ENCODE measurements at places on chromosomes 5 and 9.

GRCh38 chr5:90112033-90112692, 297.4 kb downstream of the CETN3 start:
- no peak for DNase-seq

GRCh38 chr5:44099643-44100042, 289.6 kb downstream of the FGF10 start:
- no peak for DNase-seq

DNA sequence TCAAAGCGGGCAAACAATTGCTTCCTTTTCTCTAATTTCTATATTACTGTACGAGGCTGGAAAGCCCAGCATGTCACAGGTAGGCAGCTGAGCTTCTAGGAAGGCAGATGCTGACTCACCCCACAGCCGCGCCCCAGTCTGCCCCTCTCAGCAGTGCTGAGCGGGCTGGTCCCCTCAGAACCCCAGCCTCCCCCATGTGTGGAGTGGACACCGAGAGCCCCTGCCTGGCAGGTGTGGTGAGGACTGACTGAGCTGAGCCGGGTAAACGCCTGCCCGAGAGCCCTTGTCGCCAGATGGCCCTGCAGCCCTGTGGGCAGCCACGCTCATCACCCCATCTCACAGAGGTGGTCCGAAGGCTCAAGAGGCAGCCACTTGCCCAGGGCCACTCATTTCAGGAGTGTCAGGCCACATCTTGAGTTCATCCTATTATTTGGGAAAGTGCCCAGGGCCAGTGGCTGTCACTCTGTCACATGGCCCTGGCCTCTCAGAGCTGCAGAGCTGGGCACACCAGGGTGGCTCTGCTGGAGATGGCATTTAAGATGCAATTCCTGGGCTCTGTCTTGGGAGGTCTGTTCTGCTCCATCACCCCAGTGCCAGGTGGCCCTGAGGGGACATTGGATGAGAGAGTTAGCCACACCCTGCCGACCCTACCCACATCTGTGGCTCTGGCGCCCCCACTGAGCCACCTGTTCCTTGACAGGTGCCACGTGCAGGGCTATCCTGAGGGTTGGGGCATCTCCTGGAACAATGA, 12.4 kb downstream of the CARD19 start:
- no peak for DNase-seq

- no peak for DNase-seq
Measured at GRCh38 chr5:174300118-174300940, 254.8 kb downstream of the NSG2 start.

DNA sequence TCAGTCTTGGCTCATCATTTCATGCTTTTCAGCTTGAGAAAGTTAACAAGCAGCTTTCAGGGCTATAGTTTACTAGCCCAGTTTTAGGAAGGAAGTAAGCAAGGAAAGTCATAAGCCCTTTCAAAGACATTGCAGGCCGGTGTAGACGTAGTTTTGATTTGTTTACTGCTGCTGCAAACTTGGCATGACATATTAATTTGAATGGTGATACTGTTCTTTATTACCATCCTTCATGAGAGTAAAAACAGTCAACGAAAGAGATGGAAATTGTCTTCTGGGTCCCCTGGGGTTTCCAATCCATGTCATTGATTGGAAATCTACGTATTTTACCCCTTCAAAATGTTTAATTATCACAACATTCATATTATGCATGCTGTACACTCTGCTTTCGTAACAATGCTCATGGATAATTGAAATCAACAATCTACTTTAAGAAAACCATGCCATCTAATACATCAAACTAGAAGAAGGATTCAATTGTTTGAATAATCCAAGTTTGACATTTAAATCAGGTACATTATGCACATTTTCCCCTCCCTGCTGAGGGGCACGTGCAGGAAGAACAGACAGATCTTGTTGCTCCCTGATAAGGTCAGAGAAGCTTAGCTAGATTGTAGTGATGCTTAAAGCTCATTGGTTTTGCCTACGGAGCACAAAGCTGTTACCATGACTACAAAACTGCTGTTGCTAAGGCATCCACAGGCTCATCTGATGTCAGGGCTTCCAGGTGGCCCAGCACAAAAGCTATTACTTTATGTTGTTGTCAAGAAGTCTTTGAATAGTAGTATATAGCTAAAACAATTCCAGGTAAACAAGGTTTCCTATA, 139.9 kb upstream of the PRLR start:
- DNase-seq: peak; percentile 27

DNA sequence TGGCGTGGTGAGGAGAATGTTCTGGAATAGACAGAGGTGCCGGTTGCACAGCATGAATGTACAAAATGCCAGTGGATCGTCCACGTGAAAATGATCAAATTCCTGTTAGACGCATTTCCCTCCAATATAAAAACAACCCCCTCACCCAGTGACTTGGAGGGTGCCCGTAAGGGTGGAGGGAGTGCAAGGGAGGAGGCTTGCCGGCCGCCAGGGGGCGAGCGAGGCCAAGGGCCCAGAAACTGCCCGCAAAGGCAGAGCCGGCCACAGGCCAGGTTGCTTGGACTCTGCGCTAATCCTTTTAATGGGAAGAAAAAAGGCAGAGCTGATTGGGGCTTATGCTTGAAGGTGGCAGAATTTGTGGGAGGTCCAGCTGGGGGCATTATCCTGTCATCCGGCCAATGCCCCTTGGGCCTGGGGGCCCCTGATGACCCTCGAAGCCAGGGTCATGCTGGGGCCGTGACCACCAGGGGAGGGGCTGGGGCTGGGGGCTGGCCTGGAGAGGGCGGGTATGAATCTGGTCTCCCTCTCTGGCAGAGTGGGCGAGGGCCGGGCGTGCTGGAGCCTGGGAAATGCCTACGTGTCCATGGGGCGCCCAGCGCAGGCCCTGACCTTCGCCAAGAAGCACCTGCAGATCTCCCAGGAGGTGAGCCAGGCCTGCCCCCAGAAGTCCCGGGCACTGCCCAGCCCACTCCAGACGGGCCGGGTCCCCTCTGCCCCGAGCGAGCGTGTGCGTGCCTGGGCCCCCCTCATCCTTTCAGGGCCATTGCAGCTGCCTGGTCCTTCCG, 12.0 kb downstream of the GPSM1 start:
- DNase-seq: no peak

- DNase-seq: no peak
Measured at GRCh38 chr5:114176356-114176755, 185.5 kb upstream of the KCNN2 start.

- DNase-seq: no peak
Measured at GRCh38 chr9:85528607-85529006, 213.1 kb downstream of the AGTPBP1 start.

- DNase-seq: peak; percentile 85
Measured at GRCh38 chr5:172170251-172170701, 17.7 kb downstream of the STK10 start.

All from NCI-H446 (cell line).